Large intestine (tissue), 12 donors: ENCODE measurements at places on chromosomes 7 and 10.

- H3K4me1 ChIP-seq = no peaks in the 10 kb centered on the region
- no peaks in the 10 kb centered on the region for H3K36me3 ChIP-seq
- no peak overlapping the region for H3K4me3 ChIP-seq
Observed at GRCh38 chr7:124255041-124255655, 222.3 kb upstream of the TMEM229A start.

- no peak for DNase-seq
- no peak overlapping the region for H3K4me3 ChIP-seq
- H3K36me3 ChIP-seq = no peaks in the 10 kb centered on the region
- H3K27ac ChIP-seq = no peak overlapping the region
- no peaks in the 10 kb centered on the region for H3K4me1 ChIP-seq
Observed at GRCh38 chr7:138838166-138838565, 40.2 kb upstream of the ATP6V0A4 start.

GRCh38 chr7:132655131-132655727 is 79.0 kb upstream of the PLXNA4 start:
- no peak overlapping the region for H3K27ac ChIP-seq
- peaks cover 2% of the 10 kb centered on the region for H3K27me3 ChIP-seq
- no peak overlapping the region for H3K4me3 ChIP-seq
- H3K36me3 ChIP-seq = no peaks in the 10 kb centered on the region
- no peaks in the 10 kb centered on the region for H3K4me1 ChIP-seq

DNA sequence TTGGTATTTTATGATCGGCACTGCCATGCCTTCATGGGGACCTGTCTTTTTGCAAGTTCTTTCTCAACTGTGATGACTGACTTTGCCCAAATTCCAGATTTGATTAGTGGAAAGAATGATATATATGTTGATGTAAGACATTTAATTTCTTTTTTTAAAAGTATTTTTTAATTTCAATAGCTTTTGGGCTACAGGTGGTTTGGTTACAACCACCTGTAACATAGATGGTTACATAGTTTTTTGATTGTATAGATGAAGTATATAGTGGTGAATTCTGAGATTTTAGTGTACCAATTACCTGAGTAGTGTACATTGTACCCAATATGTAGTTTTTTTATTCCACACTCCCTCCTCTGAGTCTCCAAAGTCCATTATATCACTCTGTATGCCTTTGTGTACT is 69.6 kb downstream of the MCU start:
- H3K4me1 ChIP-seq = peaks cover 4% of the 10 kb centered on the region
- DNase-seq = no peak
- no peak overlapping the region for H3K4me3 ChIP-seq
- no peaks in the 10 kb centered on the region for H3K27me3 ChIP-seq
- no peak overlapping the region for H3K27ac ChIP-seq

- no peaks in the 10 kb centered on the region for H3K27me3 ChIP-seq
- H3K36me3 ChIP-seq = peaks cover 26% of the 10 kb centered on the region
- H3K27ac ChIP-seq = no peak overlapping the region
Observed at GRCh38 chr7:131497454-131497853, 59.0 kb downstream of the PODXL start.

DNA sequence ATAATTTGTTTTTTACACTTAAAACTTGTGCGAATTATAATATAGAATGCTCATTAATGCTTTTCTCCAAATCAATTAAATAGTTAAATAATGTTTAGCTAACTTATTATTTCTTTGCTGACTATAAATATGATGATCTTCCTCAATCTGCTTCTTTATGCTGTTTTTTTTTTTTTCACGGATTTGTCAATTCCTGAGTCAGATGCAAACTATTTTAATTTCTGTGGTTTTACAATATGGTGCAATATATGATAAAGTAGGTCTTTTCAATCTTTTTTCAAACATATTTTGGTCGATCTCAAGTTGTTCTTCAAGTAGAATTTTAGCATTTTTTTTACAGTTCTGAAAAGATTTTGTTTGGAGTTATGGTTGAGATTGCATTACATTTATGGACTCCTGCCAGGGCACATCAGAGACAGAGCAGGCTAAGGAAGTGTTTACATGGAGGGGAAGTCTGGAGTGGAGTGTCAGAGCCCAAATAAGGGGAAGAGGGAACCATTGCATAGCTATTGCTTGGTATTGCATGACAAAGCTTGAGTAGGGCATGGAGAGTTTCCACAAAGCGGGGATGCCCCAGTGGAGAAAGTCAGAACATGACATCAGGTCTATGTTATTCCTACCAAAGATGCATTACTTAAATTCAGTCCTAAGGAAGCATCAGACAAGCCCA is 204.4 kb downstream of the OTUD1 start:
- H3K4me3 ChIP-seq = no peak overlapping the region
- no peak overlapping the region for H3K27ac ChIP-seq
- H3K27me3 ChIP-seq = no peaks in the 10 kb centered on the region
- no peaks in the 10 kb centered on the region for H3K4me1 ChIP-seq
- DNase-seq = peak; percentile 2

DNA sequence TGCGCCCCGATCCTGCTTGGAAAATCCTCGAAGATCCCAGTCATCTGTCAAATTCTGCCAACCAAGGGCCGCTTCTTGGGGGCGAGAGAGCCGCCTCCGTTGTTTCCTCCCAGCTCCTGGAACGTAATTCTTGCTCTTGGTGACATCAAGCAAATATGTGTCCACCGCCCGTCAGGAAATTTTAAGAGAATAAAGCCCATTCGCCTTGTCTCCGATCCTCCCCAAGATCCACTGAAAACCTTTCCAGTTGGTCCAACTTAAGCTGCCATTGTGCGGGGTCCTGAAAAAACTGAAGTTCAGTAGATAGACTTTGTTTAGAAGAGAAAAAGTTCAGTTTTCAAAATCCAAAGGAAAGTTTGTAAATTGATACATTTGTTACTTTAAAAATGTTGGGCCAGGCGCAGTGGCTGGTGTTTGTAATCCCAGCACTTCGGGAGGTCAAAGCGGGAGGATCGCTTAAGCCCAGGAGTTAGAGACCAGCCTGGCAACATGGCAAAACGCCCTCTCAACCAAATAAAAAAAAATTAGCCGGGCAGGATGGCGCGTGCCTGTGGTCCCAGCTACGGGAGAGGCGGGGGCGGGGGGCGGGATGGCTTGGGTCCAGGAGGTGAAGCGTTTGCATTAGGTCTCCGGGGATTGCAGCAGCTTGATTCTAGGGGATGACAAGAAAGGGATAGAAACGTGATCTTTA is 1.0 kb upstream of the ZNF800 start:
- H3K4me1 ChIP-seq = peaks cover 6% of the 10 kb centered on the region
- H3K4me3 ChIP-seq = peak overlapping the region; percentile 88
- H3K27ac ChIP-seq = peak overlapping the region; percentile 96
- no peak for DNase-seq

DNA sequence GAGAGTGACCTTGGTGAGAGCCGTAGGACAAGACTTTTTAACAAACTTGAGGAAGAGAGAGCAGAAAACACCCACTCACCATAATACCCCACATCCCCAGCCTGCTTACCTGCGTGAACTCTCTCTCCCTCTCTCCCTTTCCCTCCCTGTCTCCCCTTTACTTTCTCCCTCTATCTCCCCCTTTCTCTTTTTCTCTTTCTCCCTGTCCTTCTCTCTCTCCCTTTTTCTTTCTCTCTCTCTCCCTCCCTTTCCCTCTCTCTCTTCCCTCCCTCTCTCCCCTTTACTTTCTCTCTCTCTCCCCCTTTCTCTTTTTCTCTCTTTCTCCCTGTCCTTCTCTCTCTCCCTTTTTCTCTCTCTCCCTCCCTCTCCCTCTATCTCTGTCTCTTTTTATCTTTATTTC is 464.0 kb upstream of the AUTS2 start:
- H3K4me3 ChIP-seq = no peak overlapping the region
- H3K27ac ChIP-seq = no peak overlapping the region
- H3K36me3 ChIP-seq = no peaks in the 10 kb centered on the region
- H3K27me3 ChIP-seq = peaks cover 2% of the 10 kb centered on the region
- DNase-seq = no peak
- H3K4me1 ChIP-seq = no peaks in the 10 kb centered on the region

DNA sequence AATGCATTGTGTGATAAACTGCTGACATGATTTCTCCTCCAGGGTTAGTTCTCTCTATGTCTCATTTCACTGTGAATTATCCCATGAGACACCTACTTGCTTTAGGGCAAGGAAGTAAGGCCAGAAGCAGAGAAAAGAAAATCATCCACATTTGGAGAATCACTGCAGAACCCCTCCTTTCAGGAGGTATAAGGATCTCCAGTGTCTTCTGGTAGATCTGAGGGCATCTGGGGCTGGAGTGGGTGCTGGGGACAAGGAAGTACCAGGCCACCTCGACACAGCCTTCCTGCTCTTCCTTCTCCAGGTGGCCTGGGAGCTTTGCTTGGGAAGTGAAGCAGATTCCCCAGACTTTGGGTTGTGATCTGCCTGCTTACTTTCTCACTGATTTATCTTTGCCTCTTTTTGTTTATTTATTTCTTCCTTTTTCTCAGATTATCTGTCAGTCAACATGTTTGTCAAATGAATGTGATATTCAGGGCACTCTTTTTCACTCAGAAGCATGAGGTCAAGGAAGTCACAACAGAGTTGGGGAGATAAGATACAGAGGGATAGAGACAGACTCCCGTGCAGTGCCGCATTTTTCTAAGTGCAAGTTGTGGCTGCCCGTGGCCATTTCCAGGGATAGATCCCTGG is 12.4 kb upstream of the CAMK2G start:
- H3K4me1 ChIP-seq = peaks cover 32% of the 10 kb centered on the region
- DNase-seq = no peak
- peak overlapping the region; percentile 54 for H3K27ac ChIP-seq
- H3K4me3 ChIP-seq = no peak overlapping the region

DNA sequence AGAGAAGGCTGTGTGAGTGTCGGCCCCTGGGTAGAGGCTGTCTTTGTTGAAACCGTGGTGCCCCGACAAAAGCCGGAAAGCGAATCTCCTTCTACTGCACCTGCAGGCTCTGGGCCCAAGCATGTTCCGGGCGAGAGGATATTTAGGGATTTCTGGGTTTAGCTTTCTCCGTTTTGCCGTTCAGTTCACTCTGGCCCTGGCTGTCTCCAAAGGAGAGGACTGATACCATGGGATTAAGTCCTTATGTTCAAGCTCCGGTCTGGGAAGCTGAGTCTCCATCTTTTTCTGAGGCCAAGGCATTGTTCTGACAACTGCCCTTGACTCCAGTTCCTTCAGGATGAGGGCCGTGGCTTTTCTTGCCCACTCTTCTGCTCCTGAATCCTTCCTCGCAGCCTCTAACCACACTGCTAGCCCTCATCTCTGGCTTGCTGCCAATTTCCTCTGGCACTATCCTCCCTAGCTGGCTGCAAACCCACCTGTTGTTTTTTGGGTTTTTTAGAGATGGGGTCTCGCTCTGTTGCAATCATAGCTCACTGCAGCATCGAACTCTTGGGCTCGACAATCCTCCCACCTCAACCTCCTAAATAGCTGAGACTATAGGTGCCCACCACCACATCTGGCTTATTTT is 206.8 kb downstream of the SKIDA1 start:
- no peak overlapping the region for H3K4me3 ChIP-seq
- H3K36me3 ChIP-seq = no peaks in the 10 kb centered on the region
- peaks cover 2% of the 10 kb centered on the region for H3K4me1 ChIP-seq
- no peak for DNase-seq
- H3K27me3 ChIP-seq = no peaks in the 10 kb centered on the region

DNA sequence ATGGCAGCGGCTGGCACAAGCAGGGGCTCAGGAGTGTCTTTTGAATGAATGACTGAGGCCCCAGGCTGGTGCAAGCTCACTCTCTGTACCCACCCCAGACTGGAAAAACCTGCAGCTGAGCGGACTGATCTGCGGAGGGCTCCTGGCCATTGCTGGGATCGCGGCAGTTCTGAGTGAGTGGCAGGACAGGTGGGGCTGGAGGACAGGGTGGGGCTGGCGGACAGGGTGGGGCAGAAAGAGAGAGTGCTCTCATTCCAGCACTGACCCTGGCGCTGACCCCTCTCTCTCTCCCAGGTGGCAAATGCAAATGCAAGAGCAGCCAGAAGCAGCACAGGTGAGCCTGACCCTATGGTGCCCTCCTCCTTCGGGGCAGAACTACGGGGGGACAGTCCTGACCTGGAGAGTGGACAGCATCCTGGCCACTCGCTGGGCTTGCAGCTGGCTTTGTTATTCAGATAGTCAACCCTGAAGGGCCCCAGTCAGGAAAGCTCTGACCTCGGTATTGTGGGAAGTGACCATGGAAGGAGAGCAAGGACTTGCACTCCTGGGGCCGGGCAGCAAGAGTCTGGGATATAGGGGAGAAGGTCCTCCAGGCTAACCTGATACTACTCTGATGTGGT is 4.1 kb downstream of the FXYD4 start:
- H3K36me3 ChIP-seq = no peaks in the 10 kb centered on the region
- H3K4me3 ChIP-seq = no peak overlapping the region
- H3K4me1 ChIP-seq = peaks cover 14% of the 10 kb centered on the region
- no peaks in the 10 kb centered on the region for H3K27me3 ChIP-seq
- no peak for DNase-seq

DNA sequence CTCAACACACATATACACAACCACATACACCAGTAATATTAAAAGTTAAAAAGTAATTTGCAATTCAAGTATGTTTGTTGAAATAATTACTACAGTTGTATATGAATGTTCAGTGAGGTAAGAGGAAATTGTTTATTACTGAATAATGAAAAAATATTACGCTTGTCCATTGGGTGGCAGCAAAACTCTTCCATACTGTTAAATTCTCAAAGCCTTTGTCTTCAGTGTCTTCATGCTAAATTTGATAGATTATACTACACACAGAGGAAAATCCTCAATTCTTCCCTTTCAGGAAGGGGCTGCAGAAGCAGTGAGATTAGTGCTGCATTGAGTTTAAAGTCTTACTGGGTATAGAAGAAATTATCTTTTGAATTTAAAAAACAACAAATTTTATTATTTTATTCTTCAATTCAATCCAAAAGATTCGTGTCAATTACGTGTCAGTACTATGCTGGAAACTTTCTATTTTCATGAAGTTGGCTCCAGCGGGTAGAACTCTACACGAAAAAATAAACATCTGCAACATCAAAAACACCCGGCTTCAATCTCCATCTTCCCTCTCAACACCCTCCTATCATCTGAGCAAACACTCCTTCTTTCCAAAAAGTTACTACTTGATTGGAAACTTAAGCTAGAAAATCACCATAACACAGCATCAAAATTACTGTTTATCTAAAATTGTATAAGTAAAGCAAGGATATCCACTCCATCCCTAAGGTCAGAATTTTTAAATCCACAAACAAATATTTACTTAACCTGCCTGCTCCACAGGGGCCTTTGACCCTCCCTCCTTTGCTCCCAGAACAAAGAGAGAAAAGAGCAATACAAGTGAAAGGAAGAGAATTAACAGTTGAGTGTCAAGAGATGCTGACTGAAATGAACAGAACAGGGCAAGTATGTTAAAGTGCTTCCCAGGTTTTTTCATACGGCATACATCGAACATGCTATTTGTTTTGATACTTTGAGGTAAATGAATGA is 37.0 kb upstream of the TES start:
- no peaks in the 10 kb centered on the region for H3K27me3 ChIP-seq
- H3K27ac ChIP-seq = no peak overlapping the region
- peak; percentile 47 for DNase-seq
- no peak overlapping the region for H3K4me3 ChIP-seq
- no peaks in the 10 kb centered on the region for H3K36me3 ChIP-seq
- no peaks in the 10 kb centered on the region for H3K4me1 ChIP-seq

- no peak overlapping the region for H3K4me3 ChIP-seq
- H3K36me3 ChIP-seq = no peaks in the 10 kb centered on the region
- no peak for DNase-seq
- no peak overlapping the region for H3K27ac ChIP-seq
- no peaks in the 10 kb centered on the region for H3K27me3 ChIP-seq
- no peaks in the 10 kb centered on the region for H3K4me1 ChIP-seq
Observed at GRCh38 chr10:76576276-76576962, 1061.2 kb downstream of the KCNMA1 start.
